Cardiac muscle cell (in vitro differentiated cells and primary cell): ENCODE measurements at places on chromosomes 1 and 21. TPM values are rescaled to one million over a fixed set of nuclear protein-coding genes. Genes with fewer than 3 reads are reported as not detected.
A peak's percentile ranks its signal among the peaks of the same experiment; 100 is the strongest.

The FAM72C gene
- 0.67 and 2.3 TPM in 2 replicates for total RNA-seq

The TNFRSF4 gene
- total RNA-seq, result 0.11 TPM in 1 of 2 replicates, not detected in the other

The MMEL1 gene
- not detected in 2 replicates for total RNA-seq

The GABRD gene
- not detected in 2 replicates for total RNA-seq

The NBL1 gene
- 1.4 and 3.3 TPM in 2 replicates for total RNA-seq

The DNASE2B gene
- not detected in 2 replicates for total RNA-seq

The NECTIN4 gene
- not detected in 2 replicates for total RNA-seq

The FCRL2 gene
- total RNA-seq, result not detected in 2 replicates

The TLCD4 gene
- total RNA-seq, result 7.6 and 13.7 TPM in 2 replicates

The PLEKHA6 gene
- total RNA-seq, result 44.1 and 71.7 TPM in 2 replicates

GRCh38 chr1:109517337-109517736 lies 7.8 kb upstream of the AMIGO1 start:
- peaks cover 18% of the 10 kb centered on the region for H3K27me3 ChIP-seq
- no peaks in the 10 kb centered on the region for H3K36me3 ChIP-seq
- H3K27ac ChIP-seq, result no peak overlapping the region
- no peaks in the 10 kb centered on the region for H3K4me1 ChIP-seq
- DNase-seq, result no peak

GRCh38 chr1:243364866-243365265 lies 109.0 kb downstream of the SDCCAG8 start:
- H3K27me3 ChIP-seq, result no peaks in the 10 kb centered on the region
- H3K4me1 ChIP-seq, result no peaks in the 10 kb centered on the region
- H3K27ac ChIP-seq, result no peak overlapping the region
- H3K4me3 ChIP-seq, result no peak overlapping the region
- no peaks in the 10 kb centered on the region for H3K36me3 ChIP-seq

- no peaks in the 10 kb centered on the region for H3K36me3 ChIP-seq
- no peaks in the 10 kb centered on the region for H3K4me1 ChIP-seq
- no peak for DNase-seq
- no peak overlapping the region for H3K27ac ChIP-seq
- H3K4me3 ChIP-seq, result no peak overlapping the region
- H3K27me3 ChIP-seq, result peaks cover 32% of the 10 kb centered on the region
Observed at GRCh38 chr1:107493111-107493716, 352.4 kb downstream of the NTNG1 start.

GRCh38 chr1:46131712-46132528 lies 509 bp downstream of the PIK3R3 start:
- H3K27ac ChIP-seq, result peak overlapping the region; percentile 100
- peak overlapping the region; percentile 94 for H3K4me3 ChIP-seq
- no peaks in the 10 kb centered on the region for H3K36me3 ChIP-seq
- no peak for DNase-seq
- no peaks in the 10 kb centered on the region for H3K27me3 ChIP-seq

DNA sequence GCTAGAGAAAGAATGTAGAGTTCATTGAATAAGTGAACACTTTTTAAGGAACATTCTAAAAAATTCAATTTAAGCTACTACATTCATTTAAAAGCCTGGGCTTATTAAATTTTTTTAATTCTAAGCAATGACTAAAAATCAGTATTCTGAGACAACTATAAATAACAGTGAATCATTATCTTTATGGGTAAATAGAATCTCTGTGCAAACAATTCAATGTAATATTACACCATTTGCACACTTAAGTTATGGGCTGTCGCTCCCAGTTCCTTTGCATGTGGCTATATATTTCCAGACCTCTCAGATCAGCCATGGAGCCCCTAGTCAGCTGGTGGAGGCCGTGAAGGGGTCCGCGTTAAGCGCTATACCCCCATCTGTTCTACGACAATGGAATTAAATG lies 65.1 kb downstream of the KCNK1 start:
- no peaks in the 10 kb centered on the region for H3K4me1 ChIP-seq
- H3K27me3 ChIP-seq, result no peaks in the 10 kb centered on the region
- no peak overlapping the region for H3K27ac ChIP-seq
- H3K36me3 ChIP-seq, result no peaks in the 10 kb centered on the region
- H3K4me3 ChIP-seq, result no peak overlapping the region
- DNase-seq, result no peak

DNA sequence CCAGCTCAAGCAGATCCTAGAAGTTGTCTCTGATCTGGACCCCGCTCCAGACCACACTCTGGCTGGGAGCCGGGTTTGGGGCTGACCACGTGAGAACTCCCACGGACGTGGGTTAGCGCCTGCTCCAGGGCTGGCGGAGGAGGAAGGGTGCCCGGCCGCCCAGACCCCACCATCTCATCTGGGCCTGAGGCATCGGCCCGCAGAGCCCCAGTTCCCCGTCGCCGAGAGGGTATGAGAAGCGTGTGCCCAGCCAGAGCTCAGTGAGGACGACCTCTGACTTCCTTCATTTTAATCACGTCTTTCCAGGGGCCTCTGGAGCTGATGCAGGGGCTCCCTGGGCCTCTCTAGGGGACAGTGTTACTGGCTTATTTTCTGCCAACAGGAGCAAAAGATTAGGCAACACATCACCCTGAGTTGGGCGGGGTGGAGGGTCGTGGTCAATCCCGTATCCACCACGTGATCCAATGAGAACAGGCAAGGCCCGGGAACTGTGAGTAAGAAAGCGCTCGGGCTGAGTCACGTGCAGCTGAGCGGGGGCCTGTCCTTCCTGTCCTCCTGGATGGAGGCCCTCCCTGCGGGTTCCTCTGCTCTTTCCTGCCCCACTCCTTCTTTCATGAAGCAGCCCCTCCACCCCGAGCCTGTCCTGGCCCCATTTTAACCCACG lies 81.1 kb downstream of the SIK1 start:
- no peak overlapping the region for H3K4me3 ChIP-seq
- peak; percentile 97 for DNase-seq
- no peaks in the 10 kb centered on the region for H3K36me3 ChIP-seq
- H3K4me1 ChIP-seq, result peaks cover 15% of the 10 kb centered on the region

DNA sequence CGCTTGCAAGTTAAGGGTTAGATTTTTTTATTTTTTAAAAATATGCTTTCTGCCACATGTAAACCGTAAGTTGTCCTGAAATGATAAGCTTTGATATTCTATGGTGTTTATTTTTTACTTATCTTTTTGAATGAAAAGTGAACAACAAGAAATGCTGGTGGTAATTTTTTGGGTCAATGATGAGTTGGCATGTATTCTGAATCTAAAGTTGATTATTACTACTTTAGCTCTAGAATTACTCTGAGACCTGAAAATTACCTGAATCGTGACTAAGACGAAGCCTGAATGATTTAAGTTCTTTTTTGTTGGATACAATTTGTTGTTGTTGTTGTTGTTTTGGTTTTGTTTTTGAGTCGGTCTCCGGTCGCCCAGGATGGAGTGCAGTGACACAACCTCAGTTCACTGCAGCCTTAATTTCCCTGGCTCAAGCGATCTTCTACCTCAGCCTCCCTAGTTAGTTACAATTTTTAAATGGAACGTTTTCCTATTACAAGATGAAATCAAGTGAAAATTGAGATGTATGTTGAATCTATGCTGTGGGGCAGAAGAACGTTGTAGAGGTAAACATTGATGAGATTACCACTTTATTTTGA lies 941 bp downstream of the RABGGTB start:
- H3K4me1 ChIP-seq, result peaks cover 25% of the 10 kb centered on the region
- no peak for DNase-seq
- no peaks in the 10 kb centered on the region for H3K27me3 ChIP-seq
- H3K36me3 ChIP-seq, result peaks cover 27% of the 10 kb centered on the region
- peak overlapping the region; percentile 85 for H3K27ac ChIP-seq
- peak overlapping the region; percentile 67 for H3K4me3 ChIP-seq

DNA sequence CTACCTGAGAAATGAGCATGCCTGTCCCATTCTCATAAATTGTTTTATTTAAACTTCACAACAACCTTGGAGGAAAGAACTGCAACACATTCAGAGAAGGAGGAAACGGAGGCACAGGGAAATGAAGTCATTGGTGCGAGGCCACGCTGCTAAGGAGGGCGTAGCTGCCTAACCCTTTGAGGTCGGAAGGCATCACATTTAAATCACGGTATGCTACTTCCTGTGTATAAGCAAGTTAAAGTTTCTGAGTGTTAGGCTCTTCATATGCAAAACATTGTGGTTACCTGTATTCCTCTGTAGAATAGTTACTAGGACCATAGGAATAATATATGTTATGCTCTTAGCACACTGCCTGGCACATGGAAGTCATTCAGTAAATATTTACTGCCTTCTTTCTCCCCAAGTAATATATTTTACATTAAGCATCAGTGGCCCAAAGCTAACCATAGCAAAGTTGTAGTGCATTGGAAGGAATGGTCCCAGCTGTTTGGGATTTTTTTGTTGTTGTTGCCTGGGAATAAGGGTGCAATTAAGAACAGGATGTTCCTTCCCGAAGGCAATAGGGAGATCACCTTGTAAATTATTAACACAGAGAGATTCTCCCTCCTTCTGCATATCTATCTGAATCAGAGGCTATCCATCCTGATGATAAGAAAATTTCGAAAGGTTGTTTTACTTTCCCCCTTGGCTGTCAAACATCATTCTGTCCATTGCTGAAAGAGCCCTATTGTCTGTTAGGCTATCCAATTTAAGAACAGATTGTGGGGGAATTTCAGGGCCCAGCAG lies 192.2 kb upstream of the C8B start:
- H3K4me3 ChIP-seq, result no peak overlapping the region
- H3K36me3 ChIP-seq, result no peaks in the 10 kb centered on the region
- no peak overlapping the region for H3K27ac ChIP-seq

DNA sequence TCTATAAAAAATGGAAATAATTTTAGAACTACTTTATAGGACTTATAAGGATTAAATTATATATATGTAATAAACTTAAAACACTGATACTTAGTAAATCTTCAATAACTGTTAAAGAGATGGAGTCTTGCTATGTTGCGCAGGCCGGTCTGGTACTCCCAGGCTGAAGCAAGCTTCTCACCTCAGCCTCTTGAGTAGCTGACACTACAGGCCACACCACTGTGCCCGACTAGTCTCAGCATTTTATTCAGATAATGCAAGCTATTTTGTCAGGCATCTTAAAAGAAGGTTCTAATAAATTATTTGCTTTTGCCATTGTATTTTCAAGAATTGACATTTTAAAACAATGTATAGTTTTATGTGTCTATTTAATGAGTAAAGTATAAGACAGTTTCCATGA lies 20.8 kb downstream of the CNST start:
- no peaks in the 10 kb centered on the region for H3K27me3 ChIP-seq
- H3K4me3 ChIP-seq, result no peak overlapping the region
- peaks cover 3% of the 10 kb centered on the region for H3K36me3 ChIP-seq
